Pons (tissue), 1 donor: ENCODE measurements at places on chromosomes 1 and 21.
A peak's percentile ranks its signal among the peaks of the same experiment; 100 is the strongest.

DNA sequence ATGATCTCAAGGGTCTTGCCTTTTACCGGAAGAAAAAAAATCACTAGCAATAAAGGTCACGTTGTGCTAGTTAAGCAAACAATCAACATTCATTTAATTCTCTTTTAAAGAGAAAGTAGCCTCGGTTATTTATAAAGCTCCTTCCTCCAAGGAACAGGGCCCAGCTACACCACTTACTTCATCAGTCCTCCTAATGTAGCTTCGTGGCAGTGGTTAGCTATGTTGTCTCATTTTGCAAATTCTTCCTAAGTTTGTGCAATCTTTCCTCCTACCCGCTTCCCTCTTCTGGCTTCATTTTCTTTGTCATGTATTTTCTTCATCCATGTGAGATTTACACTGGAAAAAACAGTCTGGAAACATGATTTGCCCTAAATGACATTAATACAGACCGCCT lies 554.2 kb downstream of the NUF2 start:
- DNase-seq = no peak

- DNase-seq = no peak
Observed at GRCh38 chr1:166354406-166354805, 187.6 kb upstream of the FAM78B start.

- DNase-seq = peak; percentile 45
Observed at GRCh38 chr1:208025031-208025430, 114.1 kb upstream of the CD34 start.

DNA sequence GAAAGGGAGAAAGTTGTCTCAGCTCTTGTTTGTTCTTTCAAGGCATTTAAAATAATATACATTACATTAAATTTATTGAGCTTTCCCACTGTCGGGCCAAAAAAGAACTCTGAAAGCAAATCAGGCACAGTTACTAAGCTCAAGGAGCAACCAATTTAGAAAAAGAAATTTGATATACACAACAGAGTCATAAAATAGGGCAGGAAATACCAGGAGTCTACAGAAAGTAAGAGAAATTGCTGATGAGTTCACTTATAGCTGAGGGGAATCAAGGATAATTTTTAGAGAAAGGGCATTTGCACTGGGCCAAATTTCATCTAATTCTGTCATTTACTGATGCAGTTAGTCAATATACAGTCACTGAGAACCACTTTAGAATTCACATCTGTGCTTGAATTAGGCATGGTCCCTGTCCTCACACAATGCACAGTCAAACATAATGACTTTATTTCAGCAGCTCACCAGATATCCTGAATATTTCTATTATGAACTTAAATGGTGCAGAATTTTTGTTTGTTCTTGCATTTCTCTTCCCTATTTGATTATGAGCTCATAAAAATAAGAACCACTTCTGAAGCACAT lies 249.6 kb upstream of the BEND5 start:
- no peak for DNase-seq

DNA sequence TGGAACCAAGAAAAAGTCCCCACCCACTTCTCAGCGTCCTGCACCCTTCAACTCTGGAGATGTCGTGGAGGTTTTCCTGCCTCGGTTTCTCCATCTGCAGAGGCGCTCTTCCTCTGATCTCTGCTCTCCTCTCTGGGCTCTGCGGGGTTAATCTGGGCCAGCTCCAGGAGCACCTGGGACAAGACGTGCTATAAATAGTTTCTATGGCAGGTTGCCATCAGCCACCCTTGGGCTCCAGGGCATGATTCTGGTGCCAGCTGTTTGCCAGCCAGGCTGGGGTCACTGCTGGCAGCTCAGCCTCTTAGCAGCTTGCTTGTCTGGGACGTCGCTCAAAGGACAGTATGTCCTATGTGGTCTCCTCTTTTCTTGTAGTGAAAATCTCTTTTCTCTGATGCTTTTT lies 137.1 kb downstream of the ACTL8 start:
- no peak for DNase-seq

DNA sequence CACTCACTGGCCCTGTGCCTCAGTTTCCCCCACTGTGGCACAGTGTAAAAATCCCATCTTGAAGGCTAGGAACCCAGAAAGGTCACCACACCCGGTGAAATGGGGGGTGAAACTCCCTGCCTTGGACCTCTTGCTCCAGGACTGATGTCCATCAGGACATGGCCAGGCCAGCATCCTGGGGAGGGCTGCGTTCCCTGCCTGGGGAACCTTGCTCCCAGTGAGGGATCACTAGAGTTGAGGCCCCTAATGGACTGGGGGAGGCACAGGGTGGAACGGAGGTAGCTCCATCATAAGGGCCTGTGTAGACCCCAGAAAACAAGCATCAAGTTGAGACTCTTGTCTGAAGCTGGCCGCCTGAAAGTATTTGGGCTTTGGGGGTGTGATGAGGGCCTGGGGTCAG lies 10.4 kb upstream of the ZNF670 start:
- no peak for DNase-seq

- no peak for DNase-seq
Observed at GRCh38 chr1:108089477-108089876, 110.7 kb downstream of the SLC25A24 start.

- DNase-seq = no peak
Observed at GRCh38 chr1:94654031-94654430, 112.5 kb upstream of the F3 start.

DNA sequence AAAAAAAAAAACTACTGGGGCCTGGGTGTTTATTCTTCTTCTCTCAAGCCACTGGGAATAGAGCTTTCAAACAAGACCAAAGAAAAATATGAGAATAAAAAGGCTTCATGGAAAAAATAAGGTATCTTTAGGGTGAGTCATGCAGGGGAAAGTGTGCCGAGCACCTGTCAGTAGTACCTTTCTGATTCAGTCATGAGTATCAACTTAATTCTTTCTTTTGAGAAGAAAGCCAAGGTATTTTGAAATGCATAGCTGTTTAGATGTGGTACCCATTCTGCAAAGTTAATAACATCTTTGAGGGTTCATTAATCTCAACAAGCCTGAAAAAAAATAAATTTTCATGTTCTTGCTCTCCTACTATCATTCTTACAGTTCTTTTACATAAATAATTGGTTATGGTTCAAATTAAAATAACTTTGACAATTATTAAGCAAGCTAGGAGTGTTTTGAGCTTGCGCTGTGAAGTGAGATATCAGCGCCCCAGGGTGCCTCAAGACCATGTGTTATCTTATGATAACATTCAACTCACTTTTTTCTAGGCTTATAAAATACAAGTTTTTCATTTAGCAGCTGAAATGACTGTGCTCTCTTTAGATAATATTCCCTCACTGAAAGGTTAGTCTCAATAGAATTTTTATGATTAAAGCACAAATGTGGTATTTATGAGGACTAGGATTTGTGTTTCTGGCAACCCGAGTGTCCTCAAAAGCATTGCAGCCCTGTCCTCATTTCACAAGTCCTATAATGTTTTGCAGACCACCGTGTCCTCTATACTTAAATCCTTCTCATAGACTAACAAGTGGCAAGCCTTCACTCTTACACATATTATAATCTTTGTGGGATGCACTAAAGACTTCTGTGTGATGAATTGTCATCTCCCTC lies 138.6 kb downstream of the SLC44A5 start:
- DNase-seq = no peak

DNA sequence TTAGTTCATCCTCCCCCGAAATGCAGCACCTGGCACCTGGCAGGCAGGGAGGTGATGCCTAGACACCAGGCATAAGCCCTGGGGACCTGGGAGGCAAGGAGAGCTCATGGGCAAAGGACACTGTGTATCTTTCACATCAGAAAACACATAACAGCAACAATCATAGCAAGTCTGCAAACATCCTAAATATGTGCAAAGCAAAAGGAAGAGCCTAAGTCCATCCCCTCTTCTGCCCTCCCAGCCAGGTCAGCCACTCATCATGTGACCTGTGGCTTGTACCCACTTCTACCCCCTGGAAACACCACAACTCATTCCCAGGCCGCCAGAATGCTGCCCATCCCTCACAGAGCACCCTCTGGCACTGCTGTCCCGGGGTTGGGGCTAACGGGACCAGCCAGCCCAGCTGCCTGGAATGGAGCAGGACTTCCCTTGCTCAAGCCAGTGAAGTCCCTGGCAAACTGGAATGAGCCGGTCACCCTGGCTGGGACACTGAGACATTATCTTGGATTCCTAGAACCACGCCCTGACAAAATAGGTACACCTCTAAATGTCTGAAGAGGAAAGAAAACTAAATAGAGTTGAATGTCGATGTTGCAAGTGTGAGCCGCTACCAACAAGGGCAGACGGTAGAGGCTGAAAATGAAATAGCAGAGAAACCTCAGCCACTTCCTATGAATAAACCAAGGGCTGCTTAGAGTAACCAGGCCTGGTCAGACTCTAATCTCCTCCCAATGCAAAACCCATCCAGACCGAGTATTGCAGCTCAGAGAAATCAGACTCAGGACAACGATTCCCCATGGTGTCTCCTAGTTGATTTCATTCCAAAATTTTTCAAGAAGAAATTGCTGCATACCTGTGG lies 29.4 kb downstream of the TMPRSS2 start:
- no peak for DNase-seq

- DNase-seq = no peak
Observed at GRCh38 chr21:44295163-44295573, 4.7 kb upstream of the PFKL start.

DNA sequence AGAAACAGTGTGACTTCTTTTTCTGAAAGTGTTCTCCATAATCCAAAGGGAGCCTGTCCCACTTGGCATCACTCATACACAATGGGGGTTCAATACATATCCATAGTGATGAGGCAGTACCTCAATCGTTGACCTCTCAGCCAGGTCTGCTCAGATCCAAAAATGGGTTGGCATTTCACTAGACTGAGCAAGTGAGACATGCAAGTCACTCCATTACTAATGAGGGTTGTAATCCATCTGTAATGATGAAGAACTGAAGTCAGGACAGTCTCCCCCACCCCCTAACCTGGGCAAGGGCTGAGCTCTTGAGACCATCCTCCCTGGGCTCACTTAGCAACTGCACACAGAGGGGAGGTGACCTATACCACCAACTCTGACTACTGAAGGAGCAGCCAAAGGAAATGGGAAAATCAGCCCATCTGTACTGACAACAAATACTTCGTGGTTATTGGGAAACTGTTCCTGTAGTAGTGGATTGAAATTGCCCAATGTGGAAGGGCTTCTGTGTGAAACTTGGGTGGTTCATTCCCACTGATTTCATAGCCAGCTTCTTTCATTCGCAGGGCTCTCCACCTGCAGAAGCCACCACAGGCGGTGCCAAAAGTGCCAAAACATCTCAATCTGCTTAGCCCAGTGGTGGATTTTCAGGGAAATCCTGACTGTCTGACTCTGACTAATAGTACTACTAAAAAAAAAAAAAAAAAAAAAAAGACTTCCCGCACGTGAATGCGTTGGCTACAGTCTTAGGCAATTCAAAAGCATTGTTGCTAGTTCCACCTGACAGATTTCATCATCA lies 5.0 kb downstream of the NGF start:
- DNase-seq = no peak

- no peak for DNase-seq
Observed at GRCh38 chr1:80894921-80895320, 905.8 kb upstream of the ADGRL2 start.

- no peak for DNase-seq
Observed at GRCh38 chr1:181100015-181100905, 11.8 kb downstream of the IER5 start.

- no peak for DNase-seq
Observed at GRCh38 chr1:3396411-3396810, 58.1 kb upstream of the ARHGEF16 start.

GRCh38 chr1:114521396-114522263 lies 10.6 kb upstream of the TRIM33 start:
- DNase-seq = no peak

- DNase-seq = no peak
Observed at GRCh38 chr1:210092366-210092765, 140.2 kb upstream of the SERTAD4 start.

- DNase-seq = no peak
Observed at GRCh38 chr1:205458777-205459566, 3.1 kb upstream of the BLACAT1 start.

DNA sequence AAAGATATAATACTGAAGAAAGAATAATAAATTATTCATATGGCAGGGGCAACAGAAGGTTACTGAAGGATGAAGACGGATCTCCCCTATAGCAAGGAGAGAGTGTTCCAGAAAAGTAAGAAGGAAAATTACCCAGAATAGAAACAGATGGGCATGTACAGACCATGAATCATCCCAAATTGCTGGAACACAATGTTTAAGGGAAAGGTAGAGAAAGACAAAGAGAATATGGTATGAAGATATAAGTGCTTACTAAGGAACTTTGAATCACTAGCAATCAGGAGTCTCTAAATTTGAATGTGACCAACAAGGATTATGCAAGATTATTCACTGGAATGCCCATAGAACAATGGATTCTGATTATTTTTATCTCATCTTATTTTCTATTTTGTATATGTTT lies 375.4 kb downstream of the COL11A1 start:
- DNase-seq = no peak

GRCh38 chr1:92340154-92340553 lies 41.3 kb downstream of the RPAP2 start:
- no peak for DNase-seq

DNA sequence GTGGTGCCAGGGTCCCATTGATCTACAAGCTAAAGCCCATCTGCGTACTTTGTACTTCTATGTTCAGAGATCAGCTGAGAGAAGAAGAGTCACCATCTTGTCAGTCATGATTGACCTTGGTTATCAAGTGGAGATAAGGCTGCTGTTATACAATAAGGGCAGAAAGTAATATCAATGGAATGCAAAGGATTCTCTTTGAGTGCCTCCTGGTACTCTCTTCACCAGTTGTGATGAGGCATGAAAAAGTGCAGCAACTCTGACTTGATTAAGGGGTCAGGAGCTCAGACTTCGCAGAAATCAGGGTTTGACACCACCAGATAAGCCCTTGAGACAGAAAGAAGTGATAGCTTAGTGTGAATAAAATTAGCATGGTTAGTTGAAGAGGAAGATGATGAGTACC lies 25.7 kb upstream of the SYT14 start:
- DNase-seq = no peak

- DNase-seq = no peak
Observed at GRCh38 chr1:219927956-219928790, at the start of gene SLC30A10. TSS of gene SLC30A10 (minus strand) at chr1:219928557. CDS start at chr1:219928440, 117 bp downstream.

GRCh38 chr1:183159960-183160359 lies 26.1 kb upstream of the LAMC2 start:
- no peak for DNase-seq

DNA sequence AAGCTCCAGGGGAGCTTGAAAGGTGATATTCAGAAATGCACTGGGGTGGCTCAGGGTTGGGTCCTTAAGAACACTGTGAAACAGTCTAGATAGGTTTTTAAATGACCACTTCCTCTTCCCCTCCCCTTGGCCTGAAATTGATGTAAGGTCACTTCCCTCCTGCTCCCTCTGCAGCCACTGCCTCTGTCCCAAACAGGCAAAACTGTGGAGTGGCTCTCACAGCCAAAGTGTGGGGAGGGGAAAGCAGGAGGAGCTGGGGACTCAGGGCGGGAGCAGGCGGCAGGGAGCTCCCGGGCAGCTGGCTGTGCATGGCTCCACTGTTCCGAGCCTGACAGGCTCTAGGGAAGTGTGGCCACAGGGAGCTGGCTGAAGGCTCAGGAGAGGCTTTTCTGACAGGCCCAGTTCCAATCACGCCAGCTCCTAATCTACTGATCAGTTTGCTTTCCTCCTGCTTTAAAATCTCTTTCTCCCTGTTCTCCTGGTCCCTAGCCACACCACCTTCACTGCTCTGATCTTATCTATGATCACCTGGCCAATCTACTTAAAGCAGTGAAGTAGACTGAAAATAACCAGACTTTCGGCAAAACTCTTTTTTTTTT lies 5.1 kb upstream of the CSRP1 start:
- peak; percentile 85 for DNase-seq
